ENCODE measurements at places on chromosomes 7 and 10.

DNA sequence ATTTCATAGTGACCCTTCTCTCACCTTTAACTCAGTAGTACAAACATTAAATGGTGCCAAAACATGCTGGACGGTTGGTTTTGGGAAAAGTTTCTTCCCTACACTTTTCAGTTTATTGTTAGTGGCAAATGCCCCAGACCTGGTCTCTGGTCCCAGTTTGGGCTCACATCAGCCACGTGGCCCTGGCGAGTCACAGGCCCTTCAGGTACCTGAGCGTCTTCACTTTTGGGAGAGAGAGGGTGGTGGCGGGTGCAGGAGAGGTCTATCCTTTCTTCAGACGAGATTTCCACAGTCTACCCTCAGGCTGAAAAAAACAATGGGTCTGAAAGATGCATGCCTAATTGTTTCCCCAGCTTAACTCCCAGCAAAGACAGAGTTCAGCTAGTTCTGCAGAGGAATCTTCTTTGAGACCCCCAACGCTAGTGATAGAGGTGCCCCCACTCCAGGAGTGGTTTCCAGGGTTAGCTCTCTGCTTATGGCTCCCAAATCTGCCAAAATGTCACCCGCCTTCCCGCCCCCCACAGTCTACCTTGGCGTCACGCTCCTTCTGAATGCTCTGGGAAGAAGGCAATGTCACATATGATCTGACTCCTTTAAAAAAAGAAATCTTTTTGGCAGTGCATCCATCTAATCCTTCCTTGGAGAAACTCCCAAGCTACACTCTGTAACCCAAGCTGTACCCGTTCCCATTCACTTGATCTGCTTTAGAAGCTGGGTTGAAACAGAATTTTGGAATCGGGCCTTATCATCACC is 384.8 kb upstream of the FOXK1 start:
- DNase-seq: no peak

DNA sequence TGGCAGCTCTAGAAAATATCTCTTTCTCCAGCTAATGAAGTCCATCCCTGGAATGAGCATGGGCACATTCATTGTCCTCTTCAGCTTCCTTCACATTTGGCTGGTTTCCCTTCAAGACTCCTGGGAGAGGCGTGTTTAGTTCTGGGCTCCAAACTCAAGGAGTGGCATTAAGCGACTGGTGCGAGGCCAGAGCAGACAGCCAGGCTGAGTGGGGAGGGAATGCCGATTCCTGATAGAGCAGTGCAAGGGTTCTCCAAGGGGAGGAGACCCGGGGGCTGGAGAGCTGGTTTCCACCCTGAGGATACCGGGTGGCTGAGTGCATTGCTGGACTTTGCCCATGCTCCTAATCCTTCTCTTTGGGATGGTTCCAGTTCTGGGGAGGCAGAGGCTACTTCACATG is 372.1 kb downstream of the RPS24 start:
- no peak for DNase-seq

DNA sequence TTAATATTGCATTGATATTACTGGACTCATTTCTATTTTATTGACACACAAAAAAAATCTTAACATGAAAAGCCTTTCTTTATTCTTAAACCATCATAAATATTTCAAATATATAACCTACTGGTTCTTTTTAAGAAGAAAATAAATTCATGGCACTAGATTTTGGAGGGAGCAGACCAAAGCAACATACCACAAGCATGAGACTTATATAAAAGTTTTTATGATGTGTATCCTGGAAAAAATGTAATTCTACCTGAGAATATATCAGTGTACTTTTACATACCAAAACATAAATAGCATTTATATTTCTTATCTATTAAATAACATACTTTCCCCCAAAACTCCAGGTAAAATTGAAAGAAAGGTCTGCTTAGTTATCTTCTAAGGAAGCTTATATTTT is 508.2 kb upstream of the SEMA3D start:
- DNase-seq: no peak

GRCh38 chr10:71713135-71714030 is 6.2 kb downstream of the C10orf105 start:
- peak; percentile 61 for DNase-seq

GRCh38 chr10:77338143-77338542 is 299.5 kb downstream of the KCNMA1 start:
- DNase-seq: no peak

GRCh38 chr10:129035052-129035827 is 431.8 kb upstream of the MGMT start:
- no peak for DNase-seq

DNA sequence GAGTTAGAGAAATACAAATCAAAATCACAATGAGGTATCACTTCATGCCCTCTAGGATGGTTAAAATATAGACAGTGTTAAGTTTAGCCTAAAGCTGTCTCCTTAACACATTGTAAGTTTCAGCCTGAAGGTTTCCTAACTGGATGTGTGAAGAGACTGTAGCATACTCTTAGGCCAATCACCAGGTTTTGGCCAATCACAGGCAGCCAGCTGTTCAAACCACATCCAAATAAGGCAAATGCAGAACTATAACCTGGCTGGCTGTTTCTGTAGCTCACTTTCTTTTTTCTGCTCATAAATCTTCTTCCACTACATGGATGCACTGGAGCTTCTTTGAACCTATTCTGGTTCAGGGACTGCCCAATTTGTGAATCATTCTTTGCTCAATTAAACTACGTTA is 19.7 kb downstream of the ESYT2 start:
- no peak for DNase-seq

DNA sequence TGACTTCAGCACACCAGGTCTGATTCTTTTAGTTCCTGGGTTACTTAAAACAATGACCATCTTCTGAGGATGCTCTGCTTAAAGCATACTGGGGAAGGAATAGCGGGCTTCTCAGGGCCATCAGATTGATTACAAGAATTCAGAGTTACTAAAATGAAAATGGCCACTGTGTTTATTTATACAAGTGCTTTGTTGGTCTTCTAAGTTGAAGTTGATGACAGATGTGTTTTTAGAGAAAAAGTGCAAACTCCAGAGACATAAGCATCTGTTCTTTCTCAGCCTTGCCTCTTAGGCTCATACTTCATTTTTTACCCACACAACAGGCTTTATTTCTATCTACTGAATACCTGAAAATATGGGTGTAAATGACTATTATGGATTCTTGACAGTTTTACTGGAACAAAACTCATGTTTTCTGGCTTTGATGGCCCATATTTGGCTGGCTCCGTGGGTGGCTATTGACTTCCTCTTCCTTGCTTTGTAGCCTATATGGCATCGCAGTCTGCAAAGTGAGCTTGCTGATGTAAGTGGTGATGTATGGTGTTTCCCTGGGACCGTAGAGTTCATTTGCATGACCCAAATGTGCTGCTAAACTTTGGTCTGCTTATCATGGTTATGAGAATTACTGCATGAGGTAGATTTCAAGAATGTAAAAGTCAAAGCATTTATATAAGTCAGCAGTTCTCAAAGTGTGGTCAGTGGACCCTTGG is 121.3 kb downstream of the BMPER start:
- DNase-seq: no peak

DNA sequence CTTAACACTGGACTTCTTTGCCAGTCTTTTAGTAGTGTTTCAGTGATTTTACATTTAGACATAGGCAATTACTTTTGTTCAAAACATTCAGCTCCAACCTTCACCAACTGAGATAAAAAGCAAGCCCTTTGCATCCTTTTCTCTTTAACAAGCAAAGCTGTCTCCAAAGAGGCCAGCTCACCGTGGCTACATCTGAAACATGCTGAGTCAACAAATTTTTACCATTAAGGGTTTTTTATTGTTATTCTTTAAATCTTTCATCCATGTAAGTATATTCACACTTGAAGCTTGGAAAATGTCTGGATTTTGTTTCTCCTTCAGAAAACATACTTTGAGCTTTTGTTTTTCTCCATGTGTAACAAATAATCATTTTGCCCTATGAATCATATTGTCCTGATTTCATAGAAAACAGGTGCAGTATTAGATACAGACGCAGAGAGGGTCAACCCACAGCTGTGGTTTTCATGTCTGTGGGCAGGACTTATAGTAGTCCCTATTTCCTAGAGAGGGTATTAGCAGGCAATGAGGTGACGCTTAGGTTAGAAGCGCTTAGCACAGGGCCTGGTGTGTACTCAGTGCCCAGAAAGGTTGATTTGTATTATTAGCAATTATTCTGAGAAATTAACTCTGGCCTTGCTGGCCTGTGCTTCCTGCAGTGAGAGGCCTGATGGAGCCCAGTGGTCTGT is 99.5 kb downstream of the MKI67 start:
- DNase-seq: no peak

DNA sequence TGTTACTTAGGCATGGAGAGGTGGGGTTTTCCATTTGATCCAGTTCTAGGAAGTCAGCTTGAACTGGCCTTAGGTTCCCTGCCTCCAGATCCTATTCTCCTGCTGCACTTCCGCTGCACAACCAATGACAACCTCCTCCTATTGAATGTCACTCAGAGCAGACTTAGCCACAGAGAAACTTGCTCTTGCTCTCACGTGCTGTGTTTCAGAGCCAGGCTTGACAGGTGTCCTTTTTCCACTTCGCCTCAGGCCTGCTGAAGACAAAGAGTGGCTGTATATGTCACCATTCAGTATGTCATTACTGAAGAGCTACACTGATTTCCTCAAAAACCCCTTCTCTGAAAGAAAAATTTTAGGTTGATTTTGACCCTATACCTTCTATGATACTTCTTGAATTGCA is 115.4 kb upstream of the ETV1 start:
- DNase-seq: no peak

- DNase-seq: no peak
These were observed 26.7 kb downstream of the SHH start for GRCh38 chr7:155785536-155785935.

GRCh38 chr10:28678687-28679457 is 1.6 kb downstream of the BAMBI start:
- DNase-seq: no peak

DNA sequence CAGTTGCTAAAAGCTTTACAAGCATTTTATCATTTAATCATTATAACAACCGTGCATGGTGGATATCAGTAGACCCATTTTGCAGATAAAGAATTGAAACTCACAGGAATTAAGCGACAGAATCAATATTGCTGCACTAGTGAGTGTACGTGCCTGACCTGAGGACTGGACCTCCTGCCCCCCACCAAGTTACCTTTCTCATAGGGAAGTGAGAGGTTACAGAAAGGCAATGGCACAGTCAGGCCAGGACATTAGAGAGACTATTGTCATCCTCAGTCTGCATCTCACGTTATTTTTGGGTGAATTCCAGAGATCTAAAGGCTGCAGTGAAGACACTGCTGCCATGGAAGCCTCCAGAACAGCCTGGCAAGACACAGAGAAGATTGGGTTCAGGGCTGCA is 80.9 kb downstream of the WDFY4 start:
- no peak for DNase-seq

DNA sequence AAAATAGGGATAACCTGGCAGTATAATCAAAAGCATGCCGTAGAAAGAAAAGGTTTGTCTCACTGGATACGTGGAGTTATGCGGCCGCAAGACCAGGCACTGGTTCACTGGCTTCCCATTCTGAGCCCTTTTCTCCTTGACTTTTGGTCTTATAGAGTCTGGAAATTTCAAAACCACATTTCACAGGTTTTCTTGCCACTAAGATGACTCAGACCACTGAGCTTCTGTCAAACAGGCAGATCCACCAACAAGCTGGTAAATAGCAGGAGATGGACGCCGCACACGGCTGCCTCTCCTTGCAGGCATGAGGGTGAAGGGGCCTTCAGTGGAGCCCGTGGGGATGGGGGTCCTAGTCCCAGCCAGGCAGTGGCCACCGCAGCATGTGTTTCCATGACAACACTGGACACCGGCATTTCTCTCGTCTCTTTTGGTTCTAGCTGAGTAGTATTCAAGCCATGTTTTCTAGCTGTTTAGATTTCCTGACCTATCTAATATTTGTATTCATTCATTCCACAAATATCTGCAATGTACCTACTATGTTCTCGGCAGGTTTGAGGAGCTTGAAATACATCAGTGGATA is 55.5 kb downstream of the KLF6 start:
- DNase-seq: peak; percentile 28

DNA sequence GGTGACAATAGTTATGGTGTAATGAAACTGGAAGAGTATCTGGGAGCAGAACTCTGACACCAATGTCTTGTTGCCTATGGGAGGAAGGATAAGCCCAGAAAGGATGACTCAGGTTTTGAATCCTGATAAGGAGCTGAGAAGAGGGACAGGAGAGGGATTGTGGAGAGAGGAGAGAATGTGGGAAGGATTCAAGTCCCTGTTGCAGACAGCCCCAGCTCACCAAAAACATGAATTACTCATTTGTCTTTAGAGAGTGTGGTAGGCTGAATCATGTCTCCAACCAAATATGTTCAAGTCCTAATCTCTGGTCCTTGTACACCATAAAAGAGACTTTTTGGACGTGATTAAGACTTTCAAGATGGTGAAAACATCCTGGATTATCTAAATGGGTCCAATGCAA is 206.9 kb upstream of the PHYHIPL start:
- peak; percentile 78 for DNase-seq

DNA sequence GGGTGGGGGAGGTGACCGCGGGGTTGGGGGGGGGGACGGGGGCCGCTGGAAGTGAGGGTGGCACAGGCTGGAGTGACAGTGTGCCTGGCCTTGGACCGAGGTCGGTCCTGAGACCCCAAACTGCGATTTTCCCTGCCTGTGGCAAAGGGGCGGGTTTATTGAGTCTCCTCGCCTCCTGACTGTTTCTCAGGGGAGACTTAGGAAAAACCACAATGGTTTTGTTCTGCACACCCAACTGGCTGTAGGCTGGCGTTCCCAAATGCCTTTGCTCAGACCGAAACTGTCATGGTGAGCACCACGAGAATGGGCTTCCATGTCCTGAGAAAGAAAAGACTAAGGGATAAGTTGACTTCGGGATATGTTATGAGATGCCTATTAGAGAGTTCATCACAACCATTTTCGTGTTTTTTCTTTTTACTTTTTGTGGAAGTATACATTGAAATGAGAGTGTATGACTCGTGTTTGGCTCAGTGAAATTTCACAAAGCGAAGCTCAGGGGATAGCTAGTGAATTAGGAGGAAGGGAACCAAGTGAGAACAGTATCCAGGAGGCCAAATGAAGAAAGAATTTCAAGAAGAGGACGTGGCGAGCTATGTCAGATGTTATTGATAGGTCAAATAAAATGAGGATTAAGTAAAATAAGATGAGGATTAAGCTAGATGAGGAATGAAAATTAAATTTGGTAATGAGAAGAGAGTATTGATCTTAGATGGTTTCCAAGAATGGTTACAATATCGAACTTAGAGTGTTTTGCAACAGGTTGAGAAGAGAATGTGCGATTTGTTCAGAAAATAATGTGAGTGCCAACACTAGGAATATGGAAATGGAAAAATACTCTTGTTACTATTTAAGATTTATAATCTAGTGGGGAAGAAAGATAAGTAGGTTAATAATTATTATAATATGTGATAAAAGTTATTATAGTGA is 918 bp downstream of the NET1 start:
- peak; percentile 56 for DNase-seq

GRCh38 chr10:67926951-67927350 is 42.5 kb downstream of the SIRT1 start:
- DNase-seq: peak; percentile 46

GRCh38 chr10:4270116-4270515 is 485.1 kb upstream of the KLF6 start:
- peak; percentile 86 for DNase-seq

DNA sequence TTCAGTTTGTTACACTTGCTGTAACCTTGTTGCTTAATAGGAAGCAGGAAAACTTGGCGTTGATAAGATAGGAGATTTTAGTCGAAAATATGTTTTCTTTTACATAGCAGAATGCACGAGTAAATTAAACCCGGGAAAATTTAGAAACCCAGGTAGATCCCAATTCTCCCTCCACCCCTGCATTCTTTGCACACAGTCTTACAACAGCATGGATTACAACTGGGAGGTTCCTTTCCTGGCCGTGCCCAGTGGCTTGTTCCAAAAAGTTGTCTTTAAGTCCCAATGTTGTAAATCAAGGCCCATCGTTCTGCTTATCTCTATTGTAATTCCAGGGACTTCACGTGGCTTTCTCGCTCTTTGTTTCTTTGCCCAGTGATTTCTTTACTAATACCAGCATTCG is 1.1 kb upstream of the DPY19L1 start:
- DNase-seq: no peak
